ENCODE measurements at places on chromosomes 6 and 20.

GRCh38 chr6:34378470-34378869, 14.0 kb downstream of the NUDT3 start:
- DNase-seq = no peak

- DNase-seq = no peak
Measured at GRCh38 chr6:30830438-30830837, 53.9 kb upstream of the DDR1 start.

DNA sequence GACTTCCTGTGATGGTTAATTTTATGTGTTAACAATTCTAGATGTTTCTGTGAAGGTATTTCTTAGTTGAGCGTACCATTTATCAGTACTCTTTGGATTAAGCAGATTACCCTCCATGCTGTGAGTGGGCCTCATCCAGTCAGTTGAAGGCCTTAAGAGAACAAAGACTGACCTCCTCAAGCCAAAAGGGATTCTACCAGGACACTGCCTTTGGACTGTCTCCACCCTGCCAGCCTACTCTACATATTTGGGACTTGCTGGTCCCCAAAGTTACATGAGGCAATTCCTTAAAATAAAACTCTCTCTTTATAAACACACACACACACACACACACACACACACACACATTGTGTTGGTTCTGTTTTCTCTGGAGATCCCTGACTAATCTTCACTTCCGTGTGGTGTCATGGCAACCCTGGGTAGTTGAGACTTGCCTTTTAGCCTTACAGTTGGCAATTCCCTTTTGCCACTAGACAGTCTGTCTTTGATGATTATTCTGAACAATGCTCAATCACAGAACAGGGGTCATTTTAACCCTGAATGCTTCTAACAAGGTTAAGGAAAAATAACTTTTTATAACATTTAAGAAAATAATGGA, 32.2 kb downstream of the MRAP2 start:
- no peak for DNase-seq

GRCh38 chr6:16704401-16705045, 56.7 kb downstream of the ATXN1 start:
- DNase-seq = no peak

GRCh38 chr6:34546551-34547321, 9.4 kb downstream of the SPDEF start:
- peak; percentile 82 for DNase-seq

DNA sequence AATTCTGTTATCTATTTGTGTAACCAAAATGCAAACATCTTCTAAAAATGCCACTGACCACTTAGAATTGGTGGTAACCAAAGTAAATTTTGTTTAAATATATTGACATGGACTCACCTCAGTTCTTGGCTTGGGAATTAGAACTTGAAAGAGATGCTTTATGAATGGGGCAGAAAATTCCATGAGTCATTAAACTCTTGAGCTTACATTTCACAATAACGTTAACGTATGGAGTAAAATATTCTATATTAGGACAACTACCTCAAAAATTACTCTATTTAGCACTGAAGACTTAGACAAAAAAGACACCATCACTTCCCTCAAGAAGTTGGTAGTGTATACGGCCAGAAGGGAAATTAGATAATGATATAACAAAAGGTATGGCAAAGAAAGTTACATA, 752.2 kb upstream of the MARCKS start:
- no peak for DNase-seq

- DNase-seq = no peak
Measured at GRCh38 chr20:37598100-37598543, 70.4 kb upstream of the BLCAP start.

- no peak for DNase-seq
Measured at GRCh38 chr6:24797596-24798216, 1.0 kb downstream of the ARMH2 start.

DNA sequence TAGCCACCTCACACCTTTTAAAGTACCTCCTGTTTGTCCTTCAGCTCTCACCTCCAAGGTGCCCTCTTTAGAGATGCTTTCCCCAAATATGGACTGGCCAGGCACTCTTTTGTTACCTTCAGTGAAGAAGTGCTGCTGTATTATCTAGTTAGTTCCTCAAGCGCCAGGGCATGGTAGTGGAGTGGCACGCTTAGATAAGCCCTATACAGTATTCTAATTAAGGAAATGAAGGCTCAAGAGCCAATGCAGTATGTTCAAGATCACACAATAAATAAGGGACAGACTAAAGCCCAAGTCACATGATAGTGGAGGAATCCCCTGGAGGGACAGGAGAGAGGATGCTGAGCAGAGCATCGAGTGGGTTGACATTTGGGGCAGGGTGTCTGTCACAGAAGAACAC, 28.5 kb upstream of the GFOD1 start:
- DNase-seq = no peak

- no peak for DNase-seq
Measured at GRCh38 chr6:109448615-109449014, 7.0 kb downstream of the MICAL1 start.

DNA sequence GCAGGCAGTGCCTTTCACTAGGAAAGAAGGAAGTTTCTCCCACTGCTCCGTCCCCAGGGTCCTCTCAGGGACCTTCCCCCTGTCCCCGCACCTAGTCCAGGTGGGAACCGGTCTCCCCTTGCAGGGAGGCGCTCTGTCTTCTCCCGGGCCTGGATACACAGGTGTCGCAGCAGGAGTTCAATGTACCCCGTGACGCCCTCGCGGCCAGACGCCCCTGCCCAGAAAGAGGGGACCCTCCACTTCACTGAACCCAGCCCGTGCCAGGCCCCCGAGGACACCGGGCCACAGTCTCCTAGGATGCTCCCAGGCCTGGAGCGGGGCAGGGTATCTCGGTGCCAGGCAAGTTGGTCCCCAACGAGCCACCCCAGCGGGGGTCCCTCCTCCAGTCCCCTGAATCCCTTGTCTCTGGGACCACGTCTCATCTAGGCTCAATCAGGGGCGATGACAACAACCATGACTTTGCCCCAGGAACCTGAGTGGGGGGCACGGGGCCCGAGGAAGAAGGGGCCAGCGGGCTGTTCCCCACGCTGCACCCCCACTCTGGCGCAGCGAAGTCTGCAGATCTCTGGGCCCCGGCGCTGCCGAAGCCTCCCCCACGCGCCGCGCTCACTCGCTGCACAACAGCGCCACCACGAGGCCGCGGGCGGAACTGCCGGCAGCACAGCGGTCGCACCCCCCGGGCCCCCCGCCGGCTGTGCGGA, 103.0 kb downstream of the EDN3 start:
- no peak for DNase-seq

- DNase-seq = no peak
Measured at GRCh38 chr6:163721435-163721834, 306.9 kb downstream of the QKI start.

GRCh38 chr6:107386340-107386739, 73.0 kb downstream of the PDSS2 start:
- DNase-seq = no peak

DNA sequence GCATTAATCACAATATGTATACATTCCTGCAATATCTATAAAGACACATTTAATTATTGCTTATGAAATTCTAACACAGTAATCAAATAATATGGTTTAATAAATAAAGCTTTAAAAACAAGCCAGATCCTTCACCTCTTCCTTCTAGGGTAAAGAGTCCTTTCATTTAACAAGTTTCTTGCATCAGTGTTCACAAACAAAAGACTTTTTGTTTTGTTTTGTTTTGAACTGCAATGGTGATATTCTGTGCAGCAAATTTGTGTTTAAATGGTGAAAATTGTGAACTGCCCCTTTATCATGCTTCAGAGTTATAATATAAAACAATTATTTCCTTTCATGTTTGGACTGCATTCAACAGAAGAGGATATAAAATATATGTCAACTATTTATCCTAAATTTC, 177.3 kb downstream of the EPHA7 start:
- DNase-seq = no peak

DNA sequence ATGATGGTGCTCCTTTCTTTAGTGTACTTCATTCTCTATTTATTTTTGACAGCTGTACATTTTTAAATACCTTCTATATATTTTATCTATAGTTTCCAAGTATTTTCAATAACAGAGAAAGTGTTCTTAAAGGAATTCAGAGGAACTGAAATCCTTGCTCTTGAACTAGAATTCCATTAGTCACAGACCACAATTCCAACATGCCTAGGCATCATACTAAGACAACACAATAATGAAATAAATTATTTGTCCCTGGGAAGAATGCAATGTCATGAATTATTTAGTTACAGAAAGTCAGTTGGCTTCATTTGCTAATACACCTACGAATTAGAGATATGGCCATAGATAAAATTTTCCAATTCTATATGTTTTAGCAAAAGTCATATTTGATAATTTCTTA, 671.2 kb downstream of the EPHA7 start:
- no peak for DNase-seq

- no peak for DNase-seq
Measured at GRCh38 chr6:6219716-6220115, 100.7 kb downstream of the F13A1 start.

DNA sequence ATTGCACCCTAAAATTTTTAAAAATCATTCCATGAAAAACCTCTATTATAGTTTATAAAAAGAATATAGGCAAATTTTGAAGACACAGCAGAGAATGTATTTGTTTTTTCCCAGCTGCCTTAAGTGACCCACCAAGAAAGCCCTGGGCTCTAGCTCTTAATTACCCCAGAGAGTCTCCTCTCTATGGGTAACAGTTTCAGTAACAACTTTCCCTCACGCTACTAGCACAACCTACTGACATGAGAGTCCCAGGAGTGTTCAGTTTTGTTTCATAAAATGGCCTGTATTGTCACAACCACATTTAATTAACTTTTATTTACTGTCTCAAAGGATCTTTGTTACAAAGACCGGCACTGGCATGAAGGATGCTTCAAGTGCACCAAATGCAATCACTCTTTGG, 41.5 kb downstream of the FHL5 start:
- DNase-seq = no peak

DNA sequence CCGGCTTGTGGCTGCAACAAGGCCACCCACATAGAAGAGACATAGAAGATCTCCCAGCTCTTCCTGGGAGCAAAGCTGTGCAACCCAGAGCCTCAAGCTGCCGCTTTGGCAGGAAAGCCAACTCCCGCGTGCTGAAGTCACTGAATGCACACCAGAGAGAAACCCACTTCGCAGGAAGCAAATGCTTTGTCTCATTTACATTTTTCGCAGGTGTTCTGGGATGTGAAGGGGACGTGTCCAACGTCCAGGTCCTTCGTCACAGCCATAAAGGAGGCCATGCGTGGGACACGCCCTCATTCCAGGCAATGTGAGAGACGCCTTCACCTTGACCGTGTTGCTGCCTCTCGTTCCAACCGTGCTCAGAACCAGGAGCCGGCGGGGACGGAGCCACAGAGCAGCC, 24.4 kb downstream of the KCNQ2 start:
- no peak for DNase-seq

DNA sequence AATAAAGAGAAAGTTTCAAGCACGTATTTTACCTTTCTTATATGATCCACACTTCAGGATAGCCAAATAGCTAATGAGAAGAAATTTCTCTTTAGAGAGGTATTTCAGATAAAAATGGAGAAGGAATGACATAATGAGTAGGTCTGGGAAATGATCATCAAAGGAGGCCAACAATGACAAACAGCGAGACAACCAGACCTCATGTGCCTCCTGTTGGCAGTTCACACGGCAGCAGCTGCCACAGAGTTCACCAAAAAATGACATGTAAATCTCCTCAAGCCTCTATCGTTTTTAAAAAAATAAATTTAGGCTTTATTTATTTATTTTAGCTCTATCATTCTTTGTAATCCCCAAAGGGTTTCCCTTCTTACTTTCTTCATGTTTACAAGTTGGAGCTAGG, 47.7 kb downstream of the SLC2A12 start:
- DNase-seq = no peak

DNA sequence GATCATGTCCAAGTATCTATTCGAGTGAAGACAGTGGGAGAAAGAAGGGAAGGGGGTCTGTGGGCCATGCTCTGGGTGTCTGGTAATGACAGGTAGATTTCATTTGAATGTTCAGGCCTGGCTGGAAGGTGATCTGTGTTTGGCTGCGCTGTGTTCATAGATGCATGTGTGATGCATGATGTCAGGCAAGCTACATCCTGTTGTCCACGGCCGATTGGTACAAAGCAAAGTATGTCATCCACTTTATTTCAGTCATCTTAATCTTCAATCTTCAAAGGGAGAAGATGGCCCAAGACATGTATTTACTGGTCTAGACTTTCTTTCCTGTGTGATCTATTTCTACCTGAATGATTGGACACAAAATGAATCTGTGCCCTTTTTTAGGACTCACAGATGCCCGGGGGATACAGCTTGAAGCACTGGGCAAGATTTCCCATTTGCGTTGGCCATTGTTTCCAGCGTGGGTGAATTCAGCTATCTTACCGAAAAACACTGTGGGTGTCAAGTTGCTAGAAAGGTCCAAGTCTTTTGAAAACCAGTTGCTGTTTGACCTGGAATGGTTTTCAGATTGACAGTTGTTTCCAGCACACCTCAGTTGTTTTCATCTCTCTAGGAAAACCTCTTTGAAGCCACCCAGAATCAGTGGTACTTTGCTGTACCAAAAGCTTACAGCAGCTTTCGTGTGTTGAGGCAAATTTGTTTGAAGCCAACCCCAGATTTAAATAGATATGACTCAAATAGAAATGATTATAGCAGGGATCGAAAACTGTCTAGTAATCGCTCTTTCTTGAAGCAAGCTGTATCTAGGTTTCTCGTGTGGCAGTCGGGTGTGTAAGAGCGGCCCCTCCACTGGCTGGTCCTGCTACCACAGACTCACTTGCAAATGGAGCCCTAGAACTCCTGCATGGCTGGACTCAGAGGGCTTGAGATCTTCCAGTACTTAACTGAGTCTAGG, 27.2 kb downstream of the DUSP22 start:
- DNase-seq = no peak

DNA sequence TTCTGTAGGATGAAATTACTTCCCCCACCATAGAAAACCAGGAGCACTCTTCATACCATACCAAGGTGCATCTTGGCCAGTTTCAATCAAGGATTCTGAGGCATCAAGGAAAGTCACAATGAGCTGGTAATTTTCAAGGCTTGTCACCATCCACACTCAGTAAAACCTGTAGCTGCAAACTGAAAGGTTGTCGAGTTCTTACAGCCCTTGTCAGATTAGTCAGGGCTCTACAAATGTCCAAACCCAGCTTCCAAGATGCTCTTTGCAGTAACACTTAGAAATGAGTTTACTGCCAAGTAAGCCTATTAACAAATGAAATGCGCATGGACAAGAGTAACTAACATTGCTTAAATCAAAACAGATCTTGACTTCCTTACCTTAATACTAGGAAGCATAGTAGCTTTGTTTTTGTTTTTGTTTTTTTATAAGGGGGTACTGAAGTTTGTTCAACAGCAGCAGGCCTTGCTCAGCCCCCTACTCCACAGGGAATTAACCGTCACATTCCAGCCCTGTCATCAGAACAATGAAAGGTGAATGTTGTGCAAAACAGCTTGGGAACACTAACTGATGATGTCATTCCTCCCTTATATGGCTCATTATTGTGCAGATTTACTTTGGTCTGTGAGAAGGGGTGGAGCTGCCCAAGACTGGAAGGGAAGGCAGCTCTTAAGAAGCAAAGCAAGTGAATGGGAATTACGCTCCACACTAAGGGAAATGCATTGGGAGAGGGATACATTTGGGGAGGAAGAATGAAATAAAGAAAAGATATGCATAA, 49.9 kb upstream of the TMEM30A start:
- no peak for DNase-seq

Measured in NCI-H510A (cell line).